ENCODE measurements at places on chromosomes 4 and X.

DNA sequence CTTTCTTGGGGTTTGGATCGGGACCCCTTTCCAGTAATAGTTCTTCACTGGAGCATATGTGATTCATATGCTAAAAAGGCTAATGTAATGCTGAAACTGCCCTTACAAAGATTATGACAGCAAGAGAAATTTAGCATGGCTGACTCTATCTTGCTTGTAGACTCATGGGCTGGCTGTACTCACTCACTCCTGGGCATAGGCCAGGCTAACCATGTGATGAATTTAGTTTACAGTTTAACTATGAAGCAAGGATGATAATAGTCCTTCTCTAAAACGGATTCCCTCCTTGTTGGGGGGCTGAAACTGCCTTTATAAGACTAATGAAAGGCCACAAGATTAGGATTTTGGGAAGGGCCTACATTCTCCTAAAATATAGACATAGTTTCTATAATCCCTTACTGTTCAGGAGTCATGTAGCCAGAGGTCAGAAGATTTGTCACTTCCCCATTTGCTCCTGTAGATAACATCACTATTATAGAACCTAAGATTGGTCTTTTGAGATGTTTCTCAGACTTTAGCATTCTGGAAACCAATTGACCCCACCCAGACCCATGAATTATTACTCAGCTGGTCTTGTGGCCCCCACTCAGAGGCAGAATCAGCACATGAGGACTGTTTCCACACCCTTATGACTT lies 20.8 kb upstream of the CEP135 start:
- no peak for DNase-seq

DNA sequence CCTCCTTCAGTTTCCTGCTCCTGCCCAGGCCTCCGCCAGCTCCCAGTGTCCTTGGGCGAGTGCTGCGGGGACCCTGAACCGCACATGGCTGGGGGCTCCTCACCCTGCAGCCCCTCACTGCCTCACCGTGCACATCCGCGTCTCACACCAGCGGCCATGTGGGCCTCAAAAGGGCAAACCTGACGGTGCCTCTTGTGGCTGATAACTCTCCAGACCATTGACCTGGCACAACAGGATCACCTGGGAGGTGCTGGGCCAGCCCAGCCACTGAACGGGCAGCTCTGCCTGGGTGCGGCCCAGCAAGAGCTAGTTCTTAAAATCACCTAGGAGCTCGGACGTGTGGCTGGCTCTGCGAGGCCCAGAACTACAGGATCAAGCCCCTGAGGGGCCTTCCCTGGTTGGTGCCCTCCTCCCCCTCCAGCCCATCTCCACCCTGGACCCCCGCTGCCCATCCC lies 4.1 kb upstream of the S100P start:
- no peak for DNase-seq

DNA sequence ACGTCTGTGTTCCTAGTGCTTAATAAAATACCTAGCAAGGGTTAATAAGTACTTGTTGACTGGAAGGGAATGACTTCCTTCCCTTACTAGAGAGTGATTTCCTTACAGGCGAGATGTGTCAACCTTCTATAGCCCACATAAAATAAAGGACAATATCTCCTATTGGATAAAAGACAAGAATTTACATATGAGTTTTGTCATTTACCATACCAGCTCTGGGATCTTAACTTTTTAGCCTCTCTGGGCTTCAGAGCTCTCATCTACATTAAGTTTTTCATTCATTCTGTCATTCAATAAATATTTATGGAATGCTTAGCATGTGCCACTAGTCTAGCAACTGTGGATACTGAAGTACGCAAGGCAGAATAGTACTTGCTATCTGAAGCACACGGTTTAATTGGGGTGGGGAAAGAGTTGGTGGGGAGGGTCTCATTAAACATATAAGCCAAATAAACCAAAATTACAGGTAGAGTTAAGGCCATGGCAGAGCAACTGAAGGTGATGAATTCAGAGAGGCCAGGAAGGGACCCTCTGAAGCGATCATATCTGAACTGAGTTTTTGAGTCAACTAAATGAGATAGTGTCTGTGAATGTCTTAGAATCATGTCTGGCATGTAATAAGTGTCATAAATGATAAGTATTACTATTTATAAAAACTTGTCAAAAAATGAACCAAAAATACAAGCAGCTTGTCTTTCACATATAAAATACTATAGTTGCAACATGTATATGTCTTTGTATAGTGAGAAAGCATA lies 91.6 kb upstream of the BMP2K start:
- DNase-seq: no peak

- DNase-seq: no peak
Observed at GRCh38 chr4:118920247-118920646, 31.6 kb downstream of the SYNPO2 start.

DNA sequence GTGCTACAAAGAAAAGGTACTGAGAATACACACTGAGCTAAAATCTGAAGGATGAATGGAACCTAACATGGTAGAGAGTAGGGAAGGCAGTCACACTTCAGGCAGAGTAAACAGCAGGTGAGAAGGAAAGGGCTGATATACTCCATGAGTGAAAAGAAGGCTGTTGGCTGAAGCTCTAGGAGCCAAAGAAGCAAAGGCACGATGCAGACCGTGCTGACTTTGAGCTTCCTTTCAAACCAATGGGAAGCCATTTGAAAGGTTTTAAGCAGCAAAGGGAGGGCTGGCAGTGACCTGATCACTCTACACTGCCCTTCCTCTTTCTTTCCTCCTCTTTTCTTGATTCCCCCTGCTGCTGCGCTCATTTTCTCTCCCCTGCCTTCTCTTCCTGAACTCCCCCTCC lies 66.4 kb downstream of the TMEM154 start:
- no peak for DNase-seq

GRCh38 chr4:111957997-111958396 lies 187.3 kb upstream of the FAM241A start:
- no peak for DNase-seq

- no peak for DNase-seq
Observed at GRCh38 chrX:135429429-135429828, 7.7 kb downstream of the SMIM10L2A start.

DNA sequence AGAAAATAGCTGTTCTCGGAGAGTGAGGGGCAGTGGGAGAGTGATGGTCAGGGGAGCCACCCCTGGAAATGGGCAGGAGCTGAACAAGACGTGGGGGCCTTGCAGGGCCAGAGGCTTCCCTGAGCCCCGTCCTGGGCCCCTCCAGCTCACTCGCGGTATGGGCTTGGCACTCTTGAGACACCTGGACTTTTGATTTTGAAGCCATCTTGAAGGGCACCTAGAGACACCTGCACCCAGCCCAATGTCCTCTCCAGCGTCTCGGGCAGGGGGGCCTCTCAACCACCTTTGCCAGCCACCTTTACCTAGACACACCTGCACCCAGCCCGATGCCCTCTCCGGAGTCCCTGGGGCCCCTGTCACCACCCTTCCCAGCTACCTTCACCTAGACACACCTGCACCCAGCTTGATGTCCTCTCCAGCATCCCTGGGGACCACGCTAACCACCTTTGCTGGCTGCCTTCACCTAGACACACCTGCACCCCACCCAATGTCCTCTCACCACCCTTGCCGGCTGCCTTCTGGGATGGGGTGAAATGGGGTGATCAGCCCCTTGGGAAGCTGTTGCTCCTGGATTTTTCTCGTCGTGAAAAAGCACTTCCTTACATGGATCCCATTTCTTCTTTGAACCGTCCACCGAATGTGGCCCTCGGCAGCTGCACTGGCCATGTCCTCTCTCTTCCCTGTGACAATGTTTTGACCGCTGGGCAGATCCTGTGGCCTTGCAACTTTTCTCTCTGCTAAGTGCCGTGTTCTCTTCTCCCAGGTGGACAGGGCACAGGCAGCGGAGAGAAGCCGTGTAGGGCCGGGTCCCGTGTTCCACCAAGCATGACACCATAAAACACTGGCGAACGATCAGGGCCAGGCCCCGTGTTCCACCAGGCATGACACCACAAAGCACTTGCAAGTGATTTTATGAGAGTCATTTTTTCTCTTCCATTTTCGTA lies 47.5 kb downstream of the CPZ start:
- no peak for DNase-seq

DNA sequence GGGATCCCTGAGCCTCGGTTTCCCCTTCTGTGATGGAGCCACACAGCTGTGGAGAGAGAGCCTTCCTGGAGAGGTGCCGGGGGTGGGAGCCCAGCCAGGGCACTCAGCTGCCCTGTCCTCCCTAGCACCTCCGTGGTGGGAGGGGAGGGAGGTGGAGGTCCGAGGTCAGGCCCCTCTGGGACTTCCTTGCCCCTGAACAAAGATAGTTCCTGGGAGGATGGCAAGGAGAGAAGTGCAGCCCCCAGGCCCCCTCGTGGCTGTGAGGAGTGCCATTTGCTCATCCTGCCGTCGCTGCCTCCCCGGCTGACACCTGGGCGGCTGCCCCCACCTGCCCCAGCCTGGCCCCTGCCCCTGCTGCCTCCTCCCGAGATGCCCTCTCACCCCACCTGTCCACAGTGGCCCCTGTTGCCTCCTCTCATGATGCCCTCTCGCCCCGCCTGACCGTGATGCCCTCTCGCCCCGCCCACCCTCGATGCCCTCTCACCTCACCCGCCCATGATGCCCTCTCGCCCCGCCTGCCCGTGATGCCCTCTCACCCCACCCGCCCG lies 12.7 kb downstream of the DOK7 start:
- no peak for DNase-seq

DNA sequence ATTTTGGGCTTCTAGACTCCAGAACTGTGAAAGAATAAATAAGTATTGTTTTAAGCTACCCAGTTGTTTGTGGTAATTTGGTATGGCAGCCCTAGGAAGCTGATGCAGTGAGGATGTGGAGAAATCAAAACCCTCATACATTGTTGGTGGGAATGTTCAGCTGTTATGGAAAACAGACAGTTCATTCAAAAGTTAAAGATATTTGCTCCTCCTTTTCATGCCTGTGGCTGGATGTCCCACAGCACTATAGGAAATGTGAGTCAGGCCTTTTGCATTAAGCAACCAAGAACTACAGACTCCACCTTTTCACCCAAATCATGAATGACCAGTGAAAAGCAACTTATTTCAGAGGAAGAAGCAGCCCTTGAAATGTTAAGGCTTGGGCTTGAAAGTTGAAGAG lies 6.7 kb downstream of the BBS12 start:
- DNase-seq: no peak

GRCh38 chrX:106613277-106613676 lies 1.5 kb downstream of the RADX start:
- no peak for DNase-seq

- no peak for DNase-seq
Observed at GRCh38 chr4:72768364-72768763, 199.3 kb upstream of the ADAMTS3 start.

DNA sequence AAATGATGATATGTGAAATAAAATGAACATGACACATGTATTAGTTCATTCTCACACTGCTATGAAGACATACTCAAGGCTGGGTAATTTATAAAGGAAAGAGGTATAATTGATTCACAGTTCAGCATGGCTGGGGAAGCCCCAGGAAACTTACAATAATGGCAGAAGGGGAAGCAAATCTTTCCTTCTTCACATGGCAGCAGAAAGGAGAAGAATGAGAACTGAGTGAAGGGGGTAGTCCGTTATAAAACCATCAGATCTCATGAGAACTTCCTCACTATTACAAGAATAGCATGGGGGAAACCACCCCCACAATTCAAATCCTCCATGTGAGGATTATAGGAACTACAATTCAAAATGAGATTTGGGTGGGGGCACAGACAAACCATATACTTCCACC lies 243.9 kb upstream of the GYPA start:
- no peak for DNase-seq

GRCh38 chr4:166143227-166143626 lies 270.2 kb downstream of the TLL1 start:
- DNase-seq: peak; percentile 3

- no peak for DNase-seq
Observed at GRCh38 chr4:10178763-10179162, 62.2 kb upstream of the WDR1 start.

DNA sequence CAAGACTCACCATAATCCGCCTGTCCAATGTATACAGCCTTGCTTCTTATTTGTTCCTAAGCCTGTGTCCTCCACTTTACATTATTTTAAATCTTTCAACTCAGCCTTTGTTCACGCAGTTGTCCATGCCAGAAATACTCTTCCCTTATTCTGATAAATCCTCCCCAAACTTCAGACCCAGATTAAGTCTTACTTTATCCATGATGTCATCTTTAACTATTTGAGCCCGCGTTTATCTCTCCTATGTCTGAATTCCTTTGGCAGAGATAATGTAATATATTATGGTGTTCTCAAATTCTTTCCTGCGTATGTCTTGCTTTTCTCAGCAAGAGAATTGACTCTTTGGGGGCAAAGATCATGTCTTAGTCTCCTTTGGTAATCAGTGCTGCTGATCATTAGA lies 129.6 kb downstream of the LUZP4 start:
- DNase-seq: no peak

DNA sequence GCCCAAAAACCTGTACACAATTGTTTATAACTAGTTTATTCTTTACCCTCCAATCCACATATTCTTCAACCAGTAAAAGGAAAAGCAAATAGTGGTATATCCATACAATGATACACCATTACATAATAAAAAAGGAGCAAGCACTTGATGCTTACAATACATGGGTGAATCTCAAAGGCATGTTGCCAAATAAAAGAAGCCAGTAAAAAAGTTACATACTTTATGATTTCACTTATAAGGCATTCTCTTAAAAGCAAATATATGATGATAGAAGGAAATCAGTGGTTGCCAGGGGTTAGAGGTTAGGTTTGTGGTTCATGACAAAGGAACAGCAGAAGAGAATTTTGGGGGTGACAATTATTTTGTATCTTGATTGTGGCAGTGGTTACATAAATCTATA lies 896.1 kb upstream of the LCORL start:
- no peak for DNase-seq

- DNase-seq: no peak
Observed at GRCh38 chr4:98430708-98431403, 169.7 kb downstream of the RAP1GDS1 start.

GRCh38 chrX:119093991-119094735 lies 21.4 kb downstream of the CT47C1 start:
- DNase-seq: no peak

GRCh38 chr4:717601-718320 lies 12.1 kb downstream of the PCGF3 start:
- no peak for DNase-seq

All from stimulated activated naive CD8-positive, alpha-beta T cell treated with anti-CD3 and anti-CD28 coated beads, Interleukin-15, Interleukin-2, amounts not matched to agents 100 U/mL and 50 U/mL, for 24 hours (primary cell).